Tibial nerve (tissue), 4 donors: ENCODE measurements at places on chromosomes 12 and 14. TPM values are rescaled to one million over a fixed set of nuclear protein-coding genes. Genes with fewer than 3 reads are reported as not detected.

PPP4R4 gene
- 2.2 TPM for total RNA-seq

CD69 gene
- total RNA-seq, result 9.0 TPM

KLRD1 gene
- 1.5 TPM for total RNA-seq

IPO4 gene
- total RNA-seq, result 88.5 TPM

GPR137C gene
- 0.59 TPM for total RNA-seq

AMDHD1 gene
- total RNA-seq, result not detected

SYT1 gene
- 4.1 TPM for total RNA-seq

DNA sequence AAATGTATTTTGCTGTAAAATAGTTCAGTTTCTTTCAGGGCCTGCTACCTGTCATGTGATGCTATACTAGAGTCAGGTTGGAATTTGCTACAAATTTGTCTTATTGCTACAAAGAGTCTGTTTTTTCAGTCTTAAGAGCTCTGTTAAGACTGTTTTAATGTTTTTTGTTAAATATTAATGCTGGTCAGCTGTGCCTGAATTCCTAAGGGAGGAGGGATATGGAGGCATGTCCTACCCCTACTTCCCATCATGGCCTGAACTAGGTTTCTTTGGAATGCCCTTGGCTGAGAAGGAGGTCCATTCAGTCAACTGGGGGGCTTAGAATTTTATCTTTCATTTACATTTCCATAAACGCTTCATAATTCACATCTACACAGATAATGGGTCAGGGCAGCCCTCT, 30.0 kb downstream of the IQSEC3 start:
- no peak for DNase-seq

DNA sequence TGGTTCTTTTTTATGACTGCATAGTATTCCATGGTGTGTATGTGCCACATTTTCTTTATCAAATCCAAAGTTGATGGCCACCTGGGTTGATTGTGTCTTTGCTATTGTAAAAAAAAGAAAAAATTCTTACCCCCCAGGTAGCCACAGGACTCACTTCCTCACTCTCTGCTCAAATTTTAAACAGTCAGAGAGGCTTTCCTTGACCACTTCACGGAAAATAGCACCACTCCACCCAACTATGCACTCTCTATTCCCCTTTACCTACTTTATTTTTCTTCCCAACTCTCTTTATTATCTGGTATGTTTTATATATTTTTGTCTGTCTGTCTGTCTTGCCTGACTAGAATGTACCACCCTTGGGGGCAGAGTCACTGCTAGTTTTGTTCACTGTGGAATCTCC, 205.3 kb downstream of the BTG1 start:
- DNase-seq, result no peak

GRCh38 chr12:39386335-39386734, 56.6 kb downstream of the KIF21A start:
- no peak for DNase-seq

DNA sequence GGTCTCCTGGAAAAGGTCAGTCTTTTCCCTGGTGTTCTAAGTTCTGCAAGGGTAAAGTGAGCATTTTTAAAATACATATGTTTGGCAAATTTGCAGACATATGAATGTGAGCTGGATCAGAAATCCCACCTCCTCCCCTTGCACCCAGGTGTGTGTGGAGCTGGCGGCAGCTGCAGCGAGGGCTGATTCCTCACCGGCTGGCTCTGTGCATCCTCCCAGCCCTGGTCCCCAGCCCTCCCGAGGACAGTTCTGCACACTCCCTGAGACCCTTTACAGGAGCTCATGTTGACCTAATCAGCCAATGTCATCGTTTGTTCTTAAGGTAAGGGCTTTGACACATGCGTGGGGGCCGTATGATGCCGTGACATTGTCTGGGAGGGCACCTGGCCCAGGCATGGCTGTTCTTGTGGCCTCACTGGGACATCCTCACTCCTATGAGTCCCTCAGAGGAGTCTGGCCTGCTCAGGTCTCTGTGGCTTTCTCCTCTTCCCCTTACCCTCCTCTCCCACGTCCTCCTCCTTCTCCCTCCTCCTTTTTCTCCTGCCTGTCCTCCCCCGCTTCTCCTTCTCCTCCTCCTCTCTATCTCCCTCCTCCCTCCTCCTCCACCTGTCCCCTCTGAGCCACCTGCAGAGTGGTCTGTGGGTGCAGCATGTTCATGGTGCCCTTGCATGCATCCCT, 289.2 kb upstream of the SFSWAP start:
- no peak for DNase-seq

DNA sequence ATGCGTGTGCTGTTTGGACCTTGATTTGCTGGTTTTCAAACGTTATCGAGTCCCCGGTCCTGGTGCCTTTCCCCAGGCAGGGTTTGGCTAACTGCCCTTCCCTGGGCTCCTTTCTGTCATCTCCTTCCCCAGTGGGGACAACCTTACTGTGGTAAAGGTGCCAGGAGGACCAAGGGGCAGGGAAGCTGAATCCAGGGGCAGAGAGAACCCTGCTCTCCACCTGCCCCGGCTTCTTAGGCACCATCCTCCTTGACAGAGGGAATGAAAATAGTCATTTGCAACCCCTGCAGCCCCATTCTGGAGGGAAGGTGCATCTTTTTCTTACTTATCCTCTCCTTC, 5.0 kb downstream of the CEBPE start:
- no peak for DNase-seq

- DNase-seq, result no peak
These were observed 82.9 kb downstream of the SSPN start for GRCh38 chr12:26278266-26278665.

- no peak for DNase-seq
These were observed 52.7 kb downstream of the CYP46A1 start for GRCh38 chr14:99736603-99737371.

GRCh38 chr14:81394739-81395138, 5.4 kb downstream of the STON2 start:
- no peak for DNase-seq

- no peak for DNase-seq
These were observed 331.4 kb downstream of the TMTC2 start for GRCh38 chr12:83018088-83018487.

DNA sequence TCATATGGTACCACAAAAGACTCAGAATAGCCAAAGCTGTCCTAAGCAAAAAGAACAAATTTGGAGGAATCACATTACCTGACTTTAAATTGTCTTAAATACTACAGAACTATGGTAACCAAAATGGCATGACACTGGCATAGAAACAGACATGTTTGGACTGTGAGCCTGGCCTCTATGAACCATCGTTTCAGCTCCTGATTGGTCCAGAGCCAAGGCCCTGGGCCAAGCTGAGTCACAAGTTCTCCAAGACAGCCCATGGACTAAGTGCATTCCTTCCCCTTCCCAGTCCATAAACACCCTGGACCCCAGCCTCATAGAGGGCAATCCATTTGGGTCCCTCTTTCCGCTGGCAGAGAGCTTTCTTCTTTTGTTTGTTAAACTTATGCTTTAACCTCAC, 12.1 kb upstream of the PRR4 start:
- no peak for DNase-seq

GRCh38 chr14:104227806-104228205, 89.4 kb downstream of the KIF26A start:
- no peak for DNase-seq

GRCh38 chr12:101824831-101825230, 5.9 kb downstream of the GNPTAB start:
- DNase-seq, result no peak

DNA sequence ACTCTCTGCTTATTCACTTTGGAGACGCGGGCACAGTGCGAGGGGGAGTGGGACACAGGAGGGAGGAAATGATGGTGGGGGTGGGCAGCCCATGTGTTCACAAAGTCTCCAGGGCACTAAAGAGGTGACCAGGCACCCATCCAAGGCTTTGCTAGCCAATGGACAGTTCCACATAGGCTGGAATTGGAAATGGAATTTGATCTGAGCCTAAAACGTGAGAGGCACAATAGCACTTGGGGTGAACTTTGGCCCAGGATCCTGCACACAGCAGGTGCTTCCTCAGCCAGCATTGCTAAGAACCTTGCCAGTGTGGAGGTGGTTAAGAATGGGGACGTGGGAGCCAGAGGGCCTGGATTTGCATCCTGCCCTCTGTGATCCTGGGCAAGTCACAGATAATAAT, 193.8 kb downstream of the CHST11 start:
- no peak for DNase-seq

- no peak for DNase-seq
These were observed 8.6 kb upstream of the ETFBKMT start for GRCh38 chr12:31650918-31651317.

DNA sequence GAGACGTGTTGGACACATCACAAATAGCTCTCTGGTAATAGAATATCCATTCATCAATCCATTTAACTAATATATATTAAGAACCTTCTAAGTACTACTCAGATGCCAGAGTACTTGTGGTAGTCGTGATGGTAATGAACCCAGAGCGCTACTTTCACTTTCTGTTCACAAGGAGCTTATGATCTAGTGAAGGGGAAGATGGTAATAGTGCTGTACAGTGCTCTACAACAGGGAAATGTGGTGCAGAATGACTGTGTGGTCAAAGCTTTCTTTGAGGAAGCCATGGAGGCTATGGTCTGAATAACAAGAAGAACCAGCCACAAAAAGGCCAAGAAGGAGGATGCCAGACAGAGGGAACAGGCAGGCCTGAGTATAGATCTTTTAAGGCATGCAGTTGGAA, 212.0 kb downstream of the PTPRO start:
- DNase-seq, result no peak

DNA sequence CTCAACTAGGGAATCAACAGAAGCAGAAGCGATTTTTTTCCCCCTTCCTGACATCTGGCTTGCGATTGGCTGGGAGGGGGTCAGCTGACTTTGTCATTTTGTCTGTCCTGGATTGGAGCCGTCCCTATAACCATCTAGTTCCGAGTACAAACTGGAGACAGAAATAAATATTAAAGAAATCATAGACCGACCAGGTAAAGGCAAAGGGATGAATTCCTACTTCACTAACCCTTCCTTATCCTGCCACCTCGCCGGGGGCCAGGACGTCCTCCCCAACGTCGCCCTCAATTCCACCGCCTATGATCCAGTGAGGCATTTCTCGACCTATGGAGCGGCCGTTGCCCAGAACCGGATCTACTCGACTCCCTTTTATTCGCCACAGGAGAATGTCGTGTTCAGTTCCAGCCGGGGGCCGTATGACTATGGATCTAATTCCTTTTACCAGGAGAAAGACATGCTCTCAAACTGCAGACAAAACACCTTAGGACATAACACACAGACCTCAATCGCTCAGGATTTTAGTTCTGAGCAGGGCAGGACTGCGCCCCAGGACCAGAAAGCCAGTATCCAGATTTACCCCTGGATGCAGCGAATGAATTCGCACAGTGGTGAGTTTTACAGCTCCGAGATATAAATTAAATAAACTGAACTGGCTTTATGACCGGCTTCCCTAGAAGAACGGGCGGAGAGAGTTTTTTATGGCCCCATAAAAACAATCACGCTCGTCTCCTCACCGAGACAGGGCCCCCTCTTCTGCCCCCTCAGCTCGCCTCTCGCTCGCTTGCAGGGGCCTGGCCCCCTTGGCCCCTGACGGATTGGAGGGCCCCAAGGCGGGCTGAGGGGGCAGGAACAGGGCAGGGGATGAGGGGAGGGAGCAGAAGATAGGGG, at the start of gene HOXC6:
Gene HOXC6 (plus strand): TSS at position 127 of the 888 bp plus-strand sequence. CDS start 82 bp downstream, at position 209.
- DNase-seq, result no peak

GRCh38 chr12:109995686-109996482, at the start of gene GIT2:
GIT2 (minus strand) TSS chr12:109996368; CDS start chr12:109996224, 144 bp downstream.
- DNase-seq, result peak; percentile 90

DNA sequence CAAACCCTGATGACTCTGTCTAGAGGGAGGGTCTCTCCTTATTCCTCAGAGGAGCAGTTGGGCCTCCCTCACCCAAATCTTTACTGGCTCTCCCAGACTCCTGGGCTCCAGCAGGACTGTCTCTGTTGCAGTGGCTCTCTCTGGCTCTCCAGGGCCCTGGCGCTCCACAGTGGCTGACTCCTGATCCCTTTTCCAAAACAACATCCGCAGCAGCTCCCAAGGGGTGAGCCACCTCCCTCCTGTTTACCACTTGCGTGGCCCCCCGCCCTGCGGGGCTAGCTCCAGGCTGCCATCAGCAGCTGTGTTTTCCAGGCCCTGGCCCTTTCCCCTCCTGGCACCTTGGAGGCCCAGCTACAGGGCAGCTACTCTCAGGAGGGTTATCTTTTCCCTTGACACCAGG, 123.5 kb downstream of the CALM1 start:
- DNase-seq, result no peak

- no peak for DNase-seq
These were observed 26.1 kb downstream of the SGPP1 start for GRCh38 chr14:63701606-63702299.

GRCh38 chr12:106841510-106842302, 67.2 kb downstream of the RIC8B start:
- DNase-seq, result peak; percentile 64

- no peak for DNase-seq
These were observed 41.6 kb upstream of the LRIG3 start for GRCh38 chr12:58961906-58962305.

DNA sequence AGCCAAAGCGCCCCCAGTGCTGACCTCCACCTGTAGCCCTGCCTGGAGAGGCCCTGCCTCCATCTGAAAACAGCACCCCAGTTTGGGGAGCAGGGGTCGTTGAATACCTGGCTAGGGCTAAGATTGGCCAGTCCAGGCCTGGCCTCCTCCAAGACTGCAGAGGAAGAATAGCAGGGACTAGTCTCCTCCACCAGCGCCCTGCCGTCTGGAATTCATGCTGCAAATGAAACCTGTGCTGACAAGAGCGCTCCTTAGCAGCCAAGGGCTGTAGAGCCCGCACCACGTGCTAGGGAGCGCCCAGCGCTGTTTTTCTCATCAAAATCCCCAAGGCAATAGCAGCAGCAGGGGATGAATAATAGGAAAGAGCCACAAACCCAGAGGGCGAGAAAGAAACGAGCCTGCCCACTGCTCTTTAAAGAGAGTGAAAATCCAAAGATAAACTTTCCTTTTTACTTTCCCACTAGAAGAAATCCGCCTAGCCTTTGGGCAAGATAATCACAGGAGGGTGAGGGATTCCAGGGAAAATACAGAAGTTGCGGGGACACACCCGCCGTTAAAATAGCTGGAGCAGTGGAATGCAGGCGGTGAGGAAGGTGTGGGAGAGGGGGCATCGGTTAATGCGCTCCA, 3.3 kb downstream of the COL2A1 start:
- DNase-seq, result no peak

DNA sequence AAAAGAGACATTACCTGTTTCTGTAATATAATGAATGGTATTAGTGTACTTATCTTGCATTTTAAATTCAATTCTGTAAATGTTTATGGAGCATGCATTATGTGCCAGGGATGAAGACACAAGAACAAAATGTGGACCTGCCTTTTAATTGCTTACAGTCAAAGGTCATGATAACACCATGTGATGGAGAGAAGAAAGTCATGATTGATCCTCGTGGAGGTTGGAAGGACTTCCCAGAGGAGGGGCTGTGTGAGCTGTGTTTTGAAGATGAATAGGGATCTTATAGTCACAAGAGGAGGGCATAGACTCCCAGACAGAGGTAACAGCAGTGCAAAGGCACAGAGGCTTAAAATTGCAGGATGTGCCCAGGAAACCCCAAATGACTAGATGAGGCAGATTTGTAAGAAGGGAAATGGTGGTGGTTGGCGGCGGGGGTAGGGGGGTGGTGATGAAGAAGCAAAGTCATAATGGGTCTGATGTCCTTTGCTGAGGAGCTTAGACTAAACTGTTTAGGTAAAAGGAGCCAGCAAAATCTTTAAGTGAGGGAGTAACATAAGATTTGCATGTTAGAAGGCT, 151.5 kb downstream of the PRKCH start:
- no peak for DNase-seq
